Subcutaneous adipose tissue (tissue), 4 donors: ENCODE measurements at places on chromosomes 12 and 14. TPM values are rescaled to one million over a fixed set of nuclear protein-coding genes. Genes with fewer than 3 reads are reported as not detected.

TAS2R50 gene
- total RNA-seq, result 3.6 TPM

KCNC2 gene
- total RNA-seq, result not detected

CLECL1 gene
- 0.68 TPM for total RNA-seq

B4GALNT3 gene
- total RNA-seq, result 0.17 TPM

C3AR1 gene
- total RNA-seq, result 22.2 TPM

HDAC7 gene
- 25.8 TPM for total RNA-seq

SP1 gene
- 81.8 TPM for total RNA-seq

SELPLG gene
- 4.3 TPM for total RNA-seq

ASB2 gene
- not detected for total RNA-seq

TMTC2 gene
- total RNA-seq, result 11.3 TPM

FAM181A gene
- not detected for total RNA-seq

PRIMA1 gene
- total RNA-seq, result 1.3 TPM

PTGER2 gene
- total RNA-seq, result 9.9 TPM

TBC1D30 gene
- total RNA-seq, result 7.7 TPM

HAL gene
- 5.5 TPM for total RNA-seq

RPAP3 gene
- total RNA-seq, result 10.3 TPM

CPNE6 gene
- total RNA-seq, result not detected

RNASE3 gene
- total RNA-seq, result not detected

MGST1 gene
- total RNA-seq, result 1,071 TPM

RAPGEF3 gene
- 41.7 TPM for total RNA-seq

SIVA1 gene
- 232 TPM for total RNA-seq
